ENCODE measurements at places on chromosomes 5 and 9.

DNA sequence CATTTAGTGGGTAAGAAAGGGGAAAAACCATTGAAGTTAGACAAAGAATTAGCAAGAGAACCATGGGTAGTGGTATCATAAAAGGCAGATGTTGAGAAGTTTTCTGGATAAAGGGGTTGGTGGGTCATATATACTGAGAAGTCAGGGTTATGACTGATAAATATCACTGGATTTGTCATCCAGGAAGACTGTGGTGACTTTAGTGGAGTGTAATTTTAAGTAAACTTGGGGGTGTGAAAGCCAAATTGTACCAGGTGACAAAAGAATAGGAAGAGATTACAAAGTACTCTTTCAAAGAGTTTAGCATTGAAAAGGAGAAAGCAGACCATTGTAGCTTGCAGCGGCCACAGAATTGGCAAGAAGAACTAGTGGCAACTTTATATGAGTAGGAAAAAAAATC, 315.2 kb upstream of the DMAC1 start:
- no peak for DNase-seq

- no peak for DNase-seq
These were observed 14.7 kb upstream of the OMD start for GRCh38 chr9:92438900-92439526.

DNA sequence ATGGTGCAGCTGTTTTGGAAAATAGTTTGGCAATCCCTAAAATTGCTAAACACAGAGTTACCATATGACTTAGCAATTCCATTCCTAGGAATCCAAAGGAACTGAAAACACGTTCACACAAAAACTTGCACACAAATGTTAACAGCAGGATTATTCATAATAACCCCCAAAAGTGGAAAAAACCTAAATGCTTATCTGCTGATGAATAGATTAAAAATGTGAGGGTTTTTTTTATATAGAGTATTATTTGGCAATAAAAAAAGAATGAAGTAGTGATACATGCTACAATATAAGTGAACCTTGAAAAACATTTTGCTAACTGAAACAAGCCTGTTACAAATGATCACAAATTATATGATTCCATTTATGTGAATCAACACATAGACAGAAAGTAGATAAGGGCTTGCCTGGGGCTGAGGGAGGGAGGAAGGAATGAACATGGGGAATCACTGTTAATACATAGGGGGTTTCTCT, 45.1 kb upstream of the TRIO start:
- no peak for DNase-seq

GRCh38 chr9:109865521-109865920, 85.5 kb downstream of the PALM2AKAP2 start:
- DNase-seq, result no peak
